ENCODE measurements at places on chromosomes 11 and 22.

GRCh38 chr11:9567401-9567800 is 6.1 kb upstream of the WEE1 start:
- DNase-seq: no peak

DNA sequence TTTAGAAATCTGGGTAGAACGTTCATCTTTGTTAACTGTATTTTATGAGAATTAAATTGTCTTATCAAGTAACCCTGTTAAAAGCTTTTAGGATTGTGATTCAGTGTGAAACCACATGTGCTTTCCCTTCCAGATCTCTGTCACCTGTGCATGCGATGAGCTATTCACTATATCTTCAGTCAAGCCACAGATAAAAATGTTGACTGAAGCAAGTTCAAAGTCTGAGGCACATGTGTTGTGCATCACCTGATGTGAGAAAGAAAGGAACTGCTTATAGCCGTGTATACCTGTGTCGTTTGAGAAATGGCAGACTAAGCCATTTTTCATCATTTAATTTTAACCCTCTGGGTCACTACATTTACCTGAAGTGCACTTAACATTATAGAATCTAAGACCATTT is 1088.9 kb upstream of the TENM4 start:
- no peak for DNase-seq

- DNase-seq: no peak
Measured at GRCh38 chr11:72084076-72084475, 3.4 kb downstream of the LRRC51 start.

DNA sequence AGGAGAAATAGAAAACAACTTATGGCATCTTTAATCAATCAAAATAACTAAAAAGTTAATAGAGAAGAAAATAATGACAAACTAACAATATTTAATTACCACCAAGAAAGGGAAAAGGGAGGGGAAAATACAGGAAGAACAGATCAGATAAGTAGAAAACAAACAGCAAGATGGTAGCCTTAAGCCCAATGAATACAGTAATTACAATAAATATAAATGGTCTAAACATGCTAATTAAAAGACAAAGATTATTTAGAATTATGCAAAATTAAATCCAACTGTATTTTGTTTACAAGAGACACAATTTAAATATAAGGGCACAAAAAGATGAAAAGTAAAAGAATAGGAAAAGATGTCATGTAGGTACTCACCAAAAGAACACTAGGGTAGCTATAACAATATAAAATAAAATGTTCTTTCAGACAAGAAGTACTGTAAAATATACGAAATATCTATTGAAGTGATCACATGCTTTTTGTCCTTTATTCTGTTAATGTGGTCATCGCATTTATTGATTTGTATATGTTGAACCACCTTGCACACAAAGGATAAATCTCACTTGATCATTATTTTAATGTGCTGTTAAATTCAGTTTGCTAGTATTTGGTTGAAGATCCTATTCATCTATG is 14.0 kb downstream of the C11orf65 start:
- no peak for DNase-seq

- no peak for DNase-seq
Measured at GRCh38 chr11:1918436-1919315, 827 bp upstream of the TNNT3 start.

DNA sequence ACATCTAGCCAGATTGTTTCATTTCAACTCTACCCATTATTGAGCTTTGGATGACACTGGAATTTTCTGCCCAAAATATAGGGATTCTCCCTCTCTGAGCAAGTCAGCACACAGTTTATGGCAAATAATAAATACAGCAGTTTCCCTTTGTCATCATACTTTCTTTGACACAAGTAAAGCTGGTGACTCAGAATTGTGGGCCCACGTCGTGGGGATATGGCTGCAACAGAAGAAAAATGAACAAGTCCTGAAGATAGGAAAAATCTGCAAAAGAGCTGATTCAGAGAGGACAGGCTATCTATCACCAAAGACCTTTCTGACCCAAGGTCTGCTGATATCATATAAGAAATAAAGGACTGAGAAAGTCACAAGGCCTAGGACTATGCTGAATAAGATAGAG is 236.3 kb upstream of the ZC3H12C start:
- DNase-seq: no peak

All from astrocyte (in vitro differentiated cells and primary cell).